ENCODE measurements at places on chromosomes 11 and 22. TPM values are rescaled to one million over a fixed set of nuclear protein-coding genes. Genes with fewer than 3 reads are reported as not detected.

The C11orf87 gene
- 0.07 TPM for polyA plus RNA-seq

The ANGPTL5 gene
- 0.74 TPM for polyA plus RNA-seq

The TPST2 gene
- 32.8 TPM for polyA plus RNA-seq

- DNase-seq = no peak
These were observed 143.4 kb downstream of the CTTN start for GRCh38 chr11:70541699-70542098.

DNA sequence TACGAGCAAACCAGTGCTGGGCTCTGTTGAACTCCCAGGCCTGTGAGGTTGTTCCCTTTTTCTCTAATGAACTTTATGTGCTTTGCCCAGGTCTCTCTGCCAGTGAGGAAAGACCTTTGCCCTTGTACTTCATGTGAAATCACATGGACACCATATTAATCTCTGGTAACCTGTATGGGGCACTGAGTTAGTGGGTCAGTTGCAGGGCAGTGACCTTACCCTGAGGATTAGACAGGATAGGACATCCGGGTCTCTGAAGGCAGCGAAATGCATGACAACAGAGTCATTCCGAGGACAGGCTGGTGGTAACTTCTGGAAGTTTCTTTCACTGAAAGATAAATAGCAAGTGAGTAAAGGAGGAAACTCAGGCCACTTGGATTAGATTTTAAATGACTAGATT, 93.7 kb downstream of the ZBTB16 start:
- no peak for DNase-seq

GRCh38 chr11:11960687-11961086, 47.7 kb downstream of the DKK3 start:
- DNase-seq = no peak

GRCh38 chr22:38164551-38164918, 17.1 kb downstream of the PLA2G6 start:
- no peak for DNase-seq

All from testis (tissue), 5 donors.